GOT3 (cell line): ENCODE measurements at places on chromosomes 13 and 19.
A peak's percentile ranks its signal among the peaks of the same experiment; 100 is the strongest.

GRCh38 chr19:33393286-33394005, 19.9 kb downstream of the CEBPG start:
- DNase-seq = no peak

- DNase-seq = no peak
Measured at GRCh38 chr19:29806098-29806866, 5.5 kb upstream of the CCNE1 start.

DNA sequence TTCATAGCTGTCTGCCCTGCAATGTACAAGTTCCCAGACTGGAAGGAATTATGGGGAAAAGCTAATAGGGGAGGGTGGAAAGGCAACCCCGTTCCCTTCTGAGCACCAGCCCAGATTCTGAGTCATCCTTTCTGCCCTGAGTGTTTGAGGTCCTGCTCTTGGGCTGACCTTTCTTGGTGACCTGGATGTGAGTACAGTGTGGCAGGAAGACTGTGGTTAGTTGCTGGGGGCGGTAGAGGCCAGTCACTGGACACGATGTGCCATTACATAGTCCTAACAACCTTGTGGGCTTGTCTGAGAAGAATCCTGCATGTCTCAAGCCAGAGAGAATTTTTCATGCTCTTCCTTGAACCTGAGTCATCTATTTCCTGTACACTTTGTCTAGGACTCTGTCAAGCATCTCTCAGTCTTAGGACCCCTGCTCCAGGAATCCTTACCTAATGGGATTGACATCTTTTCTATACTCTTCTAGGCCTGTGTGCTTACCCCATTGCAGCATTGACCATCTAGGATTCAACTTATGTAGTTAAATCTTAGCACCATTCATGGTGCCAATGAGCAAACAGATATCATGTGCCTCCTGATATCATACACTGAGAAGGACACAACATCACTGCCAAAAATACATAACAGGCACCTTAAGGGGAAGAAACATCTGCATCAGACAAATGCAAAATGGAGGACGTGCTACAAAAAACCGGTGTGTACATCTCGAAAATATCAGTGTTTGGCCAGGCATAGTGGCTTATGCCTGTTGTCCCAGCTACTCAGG, 8.1 kb upstream of the ANGPTL4 start:
- peak; percentile 62 for DNase-seq

DNA sequence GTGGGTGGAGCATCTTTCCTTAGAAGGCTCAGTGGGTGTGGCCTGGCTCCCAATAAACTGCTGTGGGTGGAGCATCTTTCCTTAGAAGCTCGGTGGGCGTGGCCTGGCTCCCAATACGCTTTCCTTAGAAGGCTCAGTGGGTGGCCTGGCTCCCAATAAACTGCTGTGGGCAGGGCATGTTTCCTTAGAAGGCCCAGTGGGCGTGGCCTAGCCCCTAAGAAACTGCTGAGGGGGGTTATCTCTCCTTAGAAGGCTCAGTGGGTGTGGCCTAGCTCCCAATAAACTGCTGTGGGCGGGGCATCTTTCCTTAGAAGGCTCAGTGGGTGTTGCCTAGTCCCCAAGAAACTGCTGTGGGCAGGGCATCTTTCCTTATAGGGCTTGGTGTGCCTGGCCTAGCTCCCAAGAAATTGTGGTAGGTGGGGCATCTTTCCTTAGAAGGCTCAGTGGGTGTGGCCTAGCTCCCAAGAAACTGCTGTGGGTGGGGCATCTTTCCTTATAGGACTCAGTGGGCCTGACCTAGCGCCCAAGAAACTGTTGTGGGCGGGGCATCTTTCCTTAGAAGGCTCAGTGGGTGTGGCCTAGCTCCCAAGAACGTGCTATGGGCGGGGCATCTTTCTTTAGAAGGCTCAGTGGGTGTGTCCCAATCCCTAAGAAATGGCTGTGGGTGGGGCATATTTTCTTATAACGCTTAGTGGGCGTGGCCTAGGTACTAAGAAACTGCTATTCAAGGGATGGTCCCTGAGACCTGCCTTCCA, 10.3 kb downstream of the HSH2D start:
- no peak for DNase-seq

- no peak for DNase-seq
Measured at GRCh38 chr19:40503320-40503695, 36.5 kb downstream of the SPTBN4 start.

GRCh38 chr13:97474349-97474980, 40.5 kb downstream of the RAP2A start:
- no peak for DNase-seq

- DNase-seq = no peak
Measured at GRCh38 chr13:27018344-27018861, 153.2 kb downstream of the USP12 start.

GRCh38 chr13:79659121-79659521, 178.2 kb downstream of the NDFIP2 start:
- no peak for DNase-seq

DNA sequence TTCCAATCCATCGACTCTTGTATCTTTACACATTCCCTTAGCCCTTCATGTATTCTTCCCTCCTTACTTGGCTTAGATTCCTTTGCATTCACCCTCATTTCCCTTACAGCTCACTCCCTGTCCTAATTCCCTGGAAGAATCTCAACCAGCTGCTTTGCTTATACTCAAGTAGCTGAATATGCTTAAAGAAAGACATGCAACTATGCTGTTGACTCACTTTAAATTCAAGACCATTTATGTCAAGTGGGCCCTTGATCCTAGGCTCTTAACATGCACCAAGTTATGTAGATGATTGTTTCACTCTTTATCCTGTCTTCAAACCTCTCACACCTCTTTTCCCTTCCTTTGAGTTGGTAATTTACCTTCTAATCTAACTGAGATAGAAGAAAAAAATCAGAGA, 7.4 kb downstream of the CCDC122 start:
- no peak for DNase-seq

- no peak for DNase-seq
Measured at GRCh38 chr13:32751340-32751739, 165.1 kb downstream of the PDS5B start.

GRCh38 chr13:109998684-109999533, 212.5 kb upstream of the IRS2 start:
- DNase-seq = no peak

- no peak for DNase-seq
Measured at GRCh38 chr13:76127922-76128321, 491.8 kb downstream of the LMO7 start.

DNA sequence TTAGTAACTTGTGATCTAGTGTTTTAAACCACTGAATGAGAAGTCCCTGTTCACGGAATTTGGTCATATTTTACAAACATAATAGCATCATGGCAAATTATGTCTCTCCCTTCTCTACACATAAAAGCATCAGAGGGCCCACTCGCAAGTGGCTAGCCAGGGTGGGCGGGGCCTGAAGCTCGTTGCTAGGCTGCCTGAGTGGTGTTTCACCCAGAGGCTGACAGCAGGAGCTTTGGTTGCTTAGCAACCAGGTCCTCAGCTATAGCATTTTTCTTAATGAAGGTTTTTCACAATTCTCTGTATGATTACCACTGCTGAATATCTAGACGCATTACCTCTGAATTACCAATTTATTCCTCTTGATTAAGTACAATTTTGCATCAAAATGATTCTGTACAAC, 126.5 kb downstream of the NALCN start:
- DNase-seq = no peak

DNA sequence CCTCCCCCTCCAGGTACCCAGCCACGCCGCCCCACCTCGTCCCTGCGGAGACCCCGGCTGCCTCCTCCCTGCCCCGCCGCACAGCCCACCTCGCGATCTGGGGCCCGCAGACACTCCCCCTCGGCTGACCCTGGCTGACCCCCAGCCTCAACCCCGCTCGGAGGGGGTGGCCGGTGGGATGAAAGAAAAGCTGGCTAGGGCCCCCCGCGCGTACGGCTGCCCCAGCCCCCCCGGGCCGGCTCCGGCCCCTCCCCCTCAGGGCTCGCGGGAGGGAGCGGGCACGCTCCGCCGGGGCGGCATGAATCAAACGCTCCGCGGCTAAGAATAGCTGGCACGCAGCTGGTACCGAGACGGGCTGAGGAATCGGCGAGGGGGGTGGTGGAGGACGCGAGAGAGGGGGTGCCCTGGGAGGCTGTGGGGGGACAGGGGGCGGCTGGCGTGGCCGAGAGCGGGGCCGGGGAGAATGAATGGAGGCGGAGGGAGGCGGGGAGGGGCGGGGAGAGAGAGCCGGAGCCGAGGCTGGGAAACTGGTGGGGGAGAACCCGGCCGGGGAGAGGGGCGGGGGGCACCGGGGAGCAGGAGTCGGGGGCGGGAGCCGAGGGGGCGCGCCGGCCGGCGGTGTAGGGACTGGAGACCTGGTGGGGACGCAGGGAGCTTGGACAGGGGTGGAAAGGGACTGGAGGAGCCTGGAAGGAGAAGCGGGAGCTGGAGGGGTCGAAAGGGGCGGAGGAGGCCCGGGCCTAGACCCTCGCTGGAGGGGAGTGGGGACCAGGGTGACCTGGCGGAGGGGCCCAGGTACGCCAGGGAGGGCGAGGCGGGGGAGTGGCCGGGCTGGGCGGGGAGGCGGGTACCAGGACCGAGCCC, 1.1 kb downstream of the SHANK1 start:
- DNase-seq = no peak

GRCh38 chr19:12261554-12261953, 33.1 kb downstream of the ZNF44 start:
- DNase-seq = no peak

DNA sequence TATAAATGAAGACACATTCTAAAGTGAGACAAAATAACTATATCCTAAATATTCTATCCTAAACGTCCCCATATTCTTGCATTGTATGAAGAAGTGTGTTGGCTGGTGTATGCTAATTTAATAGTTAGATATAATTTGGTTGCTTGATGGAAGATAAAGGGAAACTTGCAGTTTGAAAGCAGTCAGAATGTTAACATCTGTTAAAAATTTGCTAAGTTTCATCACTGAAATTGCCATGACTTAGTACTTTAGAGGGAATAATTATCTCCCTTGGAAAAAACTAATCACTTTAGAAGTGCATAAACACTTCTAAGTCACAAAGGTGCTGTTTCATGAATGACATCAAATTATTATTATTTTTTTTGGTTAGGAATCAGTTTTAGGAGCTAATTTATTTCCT, 61.6 kb downstream of the ITGBL1 start:
- no peak for DNase-seq

- no peak for DNase-seq
Measured at GRCh38 chr19:41428481-41428859, 1.3 kb upstream of the B3GNT8 start.

- DNase-seq = no peak
Measured at GRCh38 chr19:36099166-36099785, 11.7 kb upstream of the OVOL3 start.

DNA sequence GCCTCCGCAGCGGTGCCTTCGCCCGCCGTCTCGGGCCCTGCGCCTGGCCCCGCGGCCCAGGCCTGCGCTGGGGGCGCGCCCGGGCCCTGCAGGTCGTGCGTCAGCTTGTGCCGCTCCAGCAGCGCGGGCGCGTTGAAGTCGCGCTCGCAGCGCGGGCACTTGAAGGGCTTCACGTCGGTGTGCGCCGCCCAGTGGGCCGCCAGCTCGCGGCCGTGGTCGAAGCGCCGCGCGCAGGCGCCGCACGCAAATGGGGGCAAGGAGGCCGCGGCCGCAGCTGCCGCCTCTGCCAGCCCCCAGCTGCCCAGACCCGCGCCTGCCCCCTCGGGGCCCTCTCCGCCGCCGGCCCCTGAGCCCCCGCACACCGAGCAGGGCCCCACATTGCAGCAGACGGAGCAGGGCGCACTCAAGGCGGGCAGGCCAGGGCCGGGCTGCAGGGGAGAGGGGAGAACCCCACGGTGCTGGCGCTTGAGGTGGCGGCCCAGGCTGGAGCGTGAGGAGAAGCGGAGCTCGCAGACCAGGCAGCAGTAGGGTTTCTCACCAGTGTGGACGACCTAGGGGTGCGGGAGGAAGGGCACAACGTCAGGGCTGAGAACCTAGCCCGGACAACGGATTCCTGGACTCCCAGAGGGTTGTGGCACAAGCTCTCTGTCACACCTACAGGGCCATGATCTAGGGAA, 6.1 kb downstream of the FIZ1 start:
- no peak for DNase-seq

- DNase-seq = no peak
Measured at GRCh38 chr13:34913040-34913439, 29.0 kb upstream of the NBEA start.

- no peak for DNase-seq
Measured at GRCh38 chr19:43667876-43668405, 2.0 kb downstream of the PLAUR start.

DNA sequence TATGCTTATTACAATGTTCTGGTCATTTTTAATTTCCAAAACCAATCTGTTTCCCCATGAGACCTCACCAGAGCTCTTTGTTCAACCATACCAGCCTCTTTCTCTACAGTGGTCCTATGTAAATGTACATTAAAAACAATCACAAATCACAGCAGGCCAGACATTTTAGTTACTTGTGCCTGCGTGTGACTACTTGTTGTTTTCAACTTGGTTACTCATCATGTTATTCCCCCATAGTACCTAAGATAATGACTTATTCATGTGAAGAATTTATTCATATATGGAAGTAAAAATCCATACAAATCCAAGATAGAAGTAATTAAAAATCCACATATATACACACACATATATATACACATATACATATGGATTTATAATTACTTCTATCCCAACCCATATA, 379.6 kb downstream of the SLITRK6 start:
- DNase-seq = no peak

DNA sequence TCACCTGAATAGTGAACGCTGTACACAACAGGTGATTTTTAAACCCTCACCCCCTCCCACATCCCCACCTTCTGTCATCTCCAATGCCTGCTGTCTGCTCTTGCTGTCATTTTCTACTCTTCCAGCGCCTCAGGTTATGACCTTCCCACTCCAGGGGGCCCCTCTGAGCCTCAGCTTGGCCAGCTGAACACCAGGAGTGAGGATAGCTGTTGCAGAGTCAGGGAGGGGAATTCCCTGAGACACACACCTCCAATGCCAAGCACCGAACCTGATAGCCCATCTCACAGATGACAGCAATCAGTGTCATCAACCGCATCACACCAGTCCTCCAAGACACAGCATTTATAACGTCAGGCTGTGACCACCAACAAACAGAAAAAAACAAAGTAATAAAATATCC, 193.5 kb downstream of the ZNF536 start:
- no peak for DNase-seq

- no peak for DNase-seq
Measured at GRCh38 chr13:65582160-65582559, 1648.0 kb downstream of the PCDH9 start.

DNA sequence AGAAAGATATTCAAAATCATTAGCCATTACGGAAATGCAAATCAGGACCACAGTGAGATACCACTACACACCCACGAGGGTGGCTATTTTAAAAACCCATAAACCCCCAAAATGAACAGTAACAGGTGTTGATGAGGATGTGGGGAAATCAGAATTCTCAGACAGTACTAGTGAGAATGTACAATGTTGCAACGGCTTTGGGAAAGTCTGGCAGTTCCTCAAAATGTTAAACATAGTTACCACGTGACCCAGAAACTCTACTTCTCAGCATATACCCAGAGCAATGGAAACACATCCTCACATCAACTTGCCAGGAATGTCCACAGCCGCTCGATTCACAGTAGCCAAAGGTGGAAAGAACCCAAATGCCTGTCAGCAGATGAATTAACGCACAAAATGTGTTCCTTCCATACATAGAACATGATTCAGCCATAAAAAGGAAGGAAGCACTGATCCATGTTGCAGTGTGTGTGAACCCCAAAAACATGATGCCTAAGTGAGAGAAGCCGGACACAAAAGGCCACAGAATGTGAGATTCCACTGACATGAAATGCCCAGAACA, 7.0 kb downstream of the PLVAP start:
- DNase-seq = no peak
